AML-193 (cell line): ENCODE measurements at places on chromosomes 1 and 21.

DNA sequence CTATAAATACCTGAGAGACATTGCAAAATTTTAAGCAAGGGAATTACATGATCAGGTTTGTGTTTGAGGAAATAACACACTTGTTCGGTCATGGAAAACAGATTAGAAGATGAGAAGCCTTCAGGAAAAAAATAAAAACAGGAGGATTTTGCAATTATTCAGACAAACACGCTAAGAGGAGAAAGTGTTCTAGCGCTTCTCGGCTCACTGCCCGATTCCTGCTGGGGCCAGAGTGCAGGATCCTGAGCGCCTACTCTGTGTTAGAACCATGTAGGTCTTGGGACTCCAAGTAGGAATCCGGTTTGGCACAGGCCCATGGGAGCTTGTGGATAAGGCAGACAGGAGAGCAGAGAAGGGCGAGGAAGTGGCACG lies 8.1 kb upstream of the PRELP start:
- no peak for DNase-seq

GRCh38 chr1:222413991-222414549 lies 133.8 kb downstream of the HHIPL2 start:
- DNase-seq, result no peak

GRCh38 chr1:161088587-161089110 lies 709 bp downstream of the NECTIN4 start:
- no peak for DNase-seq

- no peak for DNase-seq
Observed at GRCh38 chr1:182229451-182229850, 162.1 kb downstream of the GLUL start.

- no peak for DNase-seq
Observed at GRCh38 chr21:16309250-16309971, 579.6 kb downstream of the USP25 start.

DNA sequence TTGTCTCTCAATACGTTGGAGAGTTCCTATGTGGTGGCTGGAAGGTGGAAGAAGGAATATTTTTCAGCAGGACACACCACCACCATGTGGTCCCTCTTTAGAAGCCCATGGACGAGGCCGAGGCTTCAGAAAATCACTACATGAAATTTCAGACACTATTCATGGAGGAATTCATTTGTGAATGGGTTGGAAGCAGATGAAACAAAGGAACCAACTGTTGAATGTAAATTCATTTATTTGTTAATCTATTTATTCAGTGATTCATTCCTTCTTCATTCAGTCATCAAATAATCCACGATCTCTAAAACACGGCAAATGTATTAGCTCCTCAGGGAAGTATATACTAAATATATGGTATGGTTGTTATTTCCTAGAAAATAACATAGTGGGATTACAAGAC lies 12.2 kb downstream of the SLC35F3 start:
- no peak for DNase-seq

DNA sequence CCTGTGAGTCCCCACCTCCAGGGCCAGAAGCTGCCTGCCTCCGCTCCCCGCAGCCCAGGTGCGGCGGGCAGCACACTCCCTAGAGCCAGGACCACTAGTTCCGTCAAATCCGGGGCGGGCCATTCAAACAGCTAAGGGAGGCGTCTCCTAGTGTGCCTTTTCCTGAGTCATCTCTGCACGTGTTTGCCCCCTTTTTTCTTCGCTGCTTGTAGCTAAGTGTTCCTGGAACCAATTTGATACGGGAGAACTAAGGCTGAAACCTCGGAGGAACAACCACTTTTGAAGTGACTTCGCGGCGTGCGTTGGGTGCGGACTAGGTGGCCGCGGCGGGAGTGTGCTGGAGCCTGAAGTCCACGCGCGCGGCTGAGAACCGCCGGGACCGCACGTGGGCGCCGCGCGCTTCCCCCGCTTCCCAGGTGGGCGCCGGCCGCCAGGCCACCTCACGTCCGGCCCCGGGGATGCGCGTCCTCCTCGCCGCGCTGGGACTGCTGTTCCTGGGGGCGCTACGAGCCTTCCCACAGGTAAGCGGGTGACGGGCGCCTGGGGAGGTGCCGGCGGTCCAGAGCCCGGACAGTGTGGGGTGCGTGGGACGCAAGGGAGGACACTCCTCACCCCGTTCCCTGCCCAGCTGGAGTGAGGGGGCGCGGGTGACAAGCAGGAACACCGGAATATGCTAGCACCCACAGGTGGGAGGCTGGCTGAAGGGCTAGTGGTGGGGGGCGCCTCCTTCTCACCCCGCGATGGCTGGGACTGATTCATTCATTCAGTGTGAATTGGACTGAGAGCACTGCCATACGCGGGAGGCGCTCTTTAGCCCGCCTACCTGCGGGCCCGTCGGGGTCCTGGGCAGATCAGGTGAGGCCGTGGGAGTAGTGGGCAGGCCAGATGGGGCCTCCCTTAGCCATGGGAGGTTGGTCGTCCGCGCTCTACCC lies at the start of gene TNFRSF8:
Gene TNFRSF8 (plus strand): TSS at position 163 of the 932 bp plus-strand sequence. CDS start 296 bp downstream, at position 459.
- DNase-seq, result no peak

- no peak for DNase-seq
Observed at GRCh38 chr1:164781972-164782371, 223.0 kb downstream of the PBX1 start.

DNA sequence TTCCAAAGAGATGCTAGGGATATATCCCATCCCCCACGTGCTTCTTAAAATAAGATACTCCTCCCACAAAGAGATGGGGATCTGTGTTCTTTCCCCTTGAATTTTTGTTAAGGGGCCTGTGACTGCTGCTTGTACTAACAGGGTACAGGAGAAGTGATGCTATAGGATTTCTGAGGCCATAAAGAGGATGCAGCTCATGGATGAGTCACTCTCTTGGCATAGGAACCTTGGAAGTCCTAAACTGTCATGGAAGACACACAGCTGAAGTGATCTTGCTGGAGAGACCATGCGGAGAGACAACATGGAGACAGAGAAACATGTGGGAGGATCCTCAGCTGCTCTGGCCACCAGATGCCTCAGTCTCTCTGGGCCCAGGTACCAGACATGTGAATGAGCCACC lies 157.2 kb downstream of the S1PR1 start:
- DNase-seq, result no peak

GRCh38 chr1:246791303-246791918 lies 67.2 kb downstream of the SCCPDH start:
- DNase-seq, result no peak

DNA sequence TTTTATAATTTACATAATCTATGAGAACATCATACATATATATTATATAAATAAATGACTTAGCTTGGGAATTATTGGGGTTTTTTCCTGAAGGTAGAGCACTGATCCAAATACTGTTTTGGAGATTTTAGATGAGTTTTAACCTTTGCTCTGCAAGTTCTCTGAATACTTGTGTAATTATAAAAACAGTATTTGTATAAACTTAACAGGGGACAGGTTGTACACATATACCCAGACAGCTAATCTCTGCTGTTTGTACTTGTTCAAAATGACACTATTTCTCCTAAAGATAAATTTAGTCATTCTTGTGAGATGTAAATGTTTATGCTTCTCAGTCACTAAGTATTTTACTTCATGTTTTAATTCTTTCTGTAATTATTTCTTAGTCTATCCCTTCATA lies 8.7 kb downstream of the AGL start:
- DNase-seq, result no peak

DNA sequence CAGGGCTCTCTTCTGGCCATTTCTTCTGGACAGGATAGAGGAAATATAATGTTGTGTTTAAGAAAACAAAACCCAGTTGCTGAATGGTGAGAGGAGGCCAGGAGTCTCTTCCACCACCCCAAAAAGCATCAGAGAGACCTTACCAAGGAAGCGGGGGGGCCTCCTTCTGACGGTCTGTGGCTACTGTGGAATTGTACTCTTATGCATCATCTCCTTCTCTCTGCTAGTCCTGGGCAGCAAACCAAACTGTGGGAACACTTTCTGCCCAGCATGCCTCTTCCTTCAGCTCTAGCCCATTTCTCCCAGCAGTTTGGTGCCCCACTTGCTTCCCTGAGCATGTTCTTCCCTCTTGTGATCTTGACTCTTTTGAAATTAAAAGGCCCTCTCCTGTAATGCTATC lies 157.7 kb downstream of the HHIPL2 start:
- no peak for DNase-seq

DNA sequence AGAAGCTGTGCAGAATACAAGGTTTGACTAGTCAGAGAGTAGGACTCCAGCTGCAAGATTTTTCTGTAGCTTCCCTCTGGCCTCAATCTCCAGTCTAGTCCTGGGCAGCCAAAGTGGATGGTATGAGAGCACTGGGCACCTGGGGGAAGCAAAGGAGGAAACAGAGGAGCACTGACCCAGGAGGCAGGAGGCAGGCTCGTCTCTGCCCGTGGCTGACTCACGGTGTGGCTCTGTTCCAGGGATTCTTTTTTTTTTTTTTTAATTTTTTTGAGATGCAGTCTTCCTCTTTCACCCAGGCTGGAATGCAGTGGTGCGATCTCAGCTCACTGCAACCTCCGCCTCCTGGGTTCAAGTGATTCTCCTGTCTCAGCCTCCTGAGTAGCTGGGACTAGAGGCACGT lies 4.1 kb upstream of the NPPB start:
- DNase-seq, result peak; percentile 8

DNA sequence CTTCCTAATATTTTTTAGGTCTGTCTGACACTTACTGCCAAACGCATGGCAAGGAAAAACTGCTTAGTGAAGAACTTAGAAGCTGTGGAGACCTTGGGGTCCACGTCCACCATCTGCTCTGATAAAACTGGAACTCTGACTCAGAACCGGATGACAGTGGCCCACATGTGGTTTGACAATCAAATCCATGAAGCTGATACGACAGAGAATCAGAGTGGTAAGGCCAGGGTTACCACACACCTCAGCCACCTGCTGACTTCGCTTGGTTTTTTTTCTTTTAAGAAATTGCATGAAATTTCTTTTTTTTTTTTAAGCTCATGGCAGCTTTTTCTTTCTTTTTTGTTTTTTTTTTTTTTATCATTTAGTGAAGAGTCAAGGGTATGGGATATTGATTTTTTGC lies 17.2 kb downstream of the ATP1A1 start:
- DNase-seq, result no peak

DNA sequence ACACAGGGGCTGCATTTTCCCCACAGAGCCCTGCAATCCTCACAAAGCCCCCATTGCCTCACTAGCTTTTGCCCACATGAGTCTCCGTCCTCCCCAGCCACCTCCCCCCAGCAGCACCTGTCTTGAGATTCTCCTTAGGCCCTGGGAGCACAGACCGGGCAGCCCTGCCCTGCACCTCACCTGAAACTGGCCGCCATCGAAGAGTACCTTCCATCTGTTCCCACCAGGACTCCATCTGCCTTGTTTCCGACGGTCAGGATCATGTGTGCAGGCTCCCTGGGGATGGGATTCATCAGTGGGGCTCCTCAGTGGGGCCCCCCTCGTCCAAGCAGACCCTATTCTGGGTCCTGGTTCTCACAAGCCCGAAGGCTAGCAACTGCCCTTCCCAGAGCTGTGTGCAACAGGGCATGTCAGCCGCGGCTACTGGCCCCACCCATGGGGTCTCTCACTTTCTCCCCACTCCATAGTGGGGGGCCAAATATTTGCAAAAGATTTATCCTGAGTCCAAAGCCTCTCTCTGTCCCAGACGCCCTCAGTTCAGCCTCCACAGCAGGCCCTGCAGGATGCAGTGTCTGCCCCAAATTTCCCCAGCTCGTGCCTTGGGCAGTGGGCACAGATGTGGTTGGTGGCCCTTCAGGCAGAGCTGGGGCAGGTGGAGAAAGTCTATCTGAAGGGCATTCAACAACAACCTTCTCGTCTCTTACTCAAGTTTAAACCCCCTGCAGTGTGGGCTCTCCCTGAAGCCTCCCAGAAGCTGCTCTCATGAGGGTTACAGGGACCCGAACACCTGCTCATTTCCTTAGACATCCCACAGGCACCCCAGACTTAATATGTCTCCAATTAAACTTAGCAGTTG lies 4.8 kb downstream of the PDZK1IP1 start:
- no peak for DNase-seq

GRCh38 chr1:156276532-156276931 lies 6.1 kb downstream of the SMG5 start:
- DNase-seq, result peak; percentile 82
